ENCODE measurements at places on chromosomes 7 and 10.

DNA sequence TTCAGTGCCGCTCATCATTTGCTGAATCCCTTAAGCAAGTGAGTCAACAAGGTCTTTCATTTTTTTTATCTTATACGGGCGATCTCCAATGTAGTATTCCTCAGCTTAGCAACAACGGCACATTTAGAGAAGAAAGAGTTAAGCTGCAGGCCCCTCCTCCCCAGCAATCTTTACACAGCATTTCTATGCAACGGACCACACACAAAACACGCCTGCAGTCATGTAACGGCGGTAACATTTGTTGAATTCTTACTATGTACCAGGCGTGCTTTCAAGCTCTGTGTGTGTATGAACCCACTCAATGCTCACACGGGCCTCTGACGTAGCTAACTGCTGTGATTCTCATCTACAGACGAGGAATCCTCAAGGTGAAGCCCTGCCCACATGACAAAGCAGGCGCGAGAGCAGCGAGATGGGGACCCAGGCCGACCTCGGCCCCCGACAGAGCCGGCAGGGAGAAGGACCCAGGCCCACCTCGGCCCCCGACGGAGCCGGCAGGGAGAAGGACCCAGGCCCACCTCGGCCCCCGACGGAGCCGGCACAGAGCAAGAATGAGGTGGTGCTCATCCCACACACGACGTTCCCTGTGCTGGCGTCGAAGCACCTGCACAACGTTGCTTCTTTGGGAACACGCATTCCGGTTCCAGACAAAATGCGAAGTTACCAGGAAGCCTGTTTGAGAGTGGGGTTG lies 240.7 kb downstream of the ZMYND11 start:
- no peak for DNase-seq

- DNase-seq: no peak
Observed at GRCh38 chr10:117501460-117502035, 41.0 kb upstream of the EMX2 start.

DNA sequence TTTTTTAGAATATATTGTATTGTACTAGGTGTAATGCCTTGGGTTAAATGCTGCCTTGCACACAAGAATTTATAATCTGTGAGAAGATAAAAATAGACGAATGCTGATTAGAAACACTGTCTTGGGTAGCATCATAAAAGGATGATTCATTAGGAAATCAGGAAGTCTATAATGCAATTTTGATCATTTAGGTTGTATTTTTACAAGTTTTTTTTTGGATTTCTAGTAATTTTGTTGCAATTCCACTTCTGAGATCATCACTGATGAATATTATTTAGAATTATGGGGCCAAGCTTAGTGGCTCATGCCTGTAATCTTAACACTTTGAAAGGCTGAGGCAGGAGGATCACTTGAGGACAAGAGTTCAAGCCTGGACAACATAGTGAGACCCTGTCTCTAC lies 29.6 kb downstream of the WBP1L start:
- DNase-seq: no peak

DNA sequence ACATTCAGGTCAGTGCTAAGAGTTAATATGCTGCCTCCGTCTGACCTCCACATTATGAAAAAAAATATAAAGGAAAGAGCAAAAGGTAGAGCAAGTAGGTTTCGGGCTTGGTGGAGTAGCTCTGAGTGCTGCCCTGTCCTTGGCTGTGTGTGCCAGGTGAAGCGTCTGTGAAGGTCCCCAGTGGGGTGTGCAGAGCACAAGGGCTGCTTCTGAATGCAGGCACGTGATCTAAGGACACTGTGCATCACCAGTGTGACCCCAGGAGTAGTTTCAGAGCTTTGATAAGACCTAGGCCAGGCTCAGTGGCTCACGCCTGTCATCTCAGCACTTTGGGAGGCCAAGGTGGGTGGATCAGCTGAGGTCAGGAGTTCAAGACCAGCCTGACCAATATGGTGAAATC lies 36.0 kb downstream of the KLF6 start:
- DNase-seq: no peak

- DNase-seq: no peak
Observed at GRCh38 chr10:46525177-46525823, 31.2 kb downstream of the GPRIN2 start.

DNA sequence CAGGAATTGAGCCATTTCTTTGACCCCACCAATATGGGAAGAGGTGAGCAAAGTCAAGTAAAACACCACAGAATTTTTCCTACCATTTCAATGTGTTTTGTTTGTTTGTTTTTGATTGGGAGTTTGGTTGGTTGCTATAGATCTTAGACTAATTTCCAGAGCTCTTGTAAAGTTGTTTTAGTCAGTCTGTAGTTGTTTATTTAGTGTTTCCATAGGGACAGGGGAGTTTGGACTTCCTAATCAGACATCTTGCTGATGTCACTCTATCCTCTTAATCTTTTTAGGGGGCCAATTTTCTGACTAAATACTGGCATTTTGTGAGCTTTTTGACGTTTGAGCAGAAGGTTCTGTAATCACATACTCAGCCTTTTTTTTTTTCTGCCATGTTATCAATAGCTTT lies 266.9 kb downstream of the ABCA13 start:
- no peak for DNase-seq

GRCh38 chr7:29527505-29528108 lies 36.0 kb upstream of the PRR15 start:
- DNase-seq: no peak

- no peak for DNase-seq
Observed at GRCh38 chr10:6912424-6912823, 332.3 kb upstream of the PRKCQ start.

- DNase-seq: no peak
Observed at GRCh38 chr10:128377988-128378387, 251.8 kb upstream of the MKI67 start.

DNA sequence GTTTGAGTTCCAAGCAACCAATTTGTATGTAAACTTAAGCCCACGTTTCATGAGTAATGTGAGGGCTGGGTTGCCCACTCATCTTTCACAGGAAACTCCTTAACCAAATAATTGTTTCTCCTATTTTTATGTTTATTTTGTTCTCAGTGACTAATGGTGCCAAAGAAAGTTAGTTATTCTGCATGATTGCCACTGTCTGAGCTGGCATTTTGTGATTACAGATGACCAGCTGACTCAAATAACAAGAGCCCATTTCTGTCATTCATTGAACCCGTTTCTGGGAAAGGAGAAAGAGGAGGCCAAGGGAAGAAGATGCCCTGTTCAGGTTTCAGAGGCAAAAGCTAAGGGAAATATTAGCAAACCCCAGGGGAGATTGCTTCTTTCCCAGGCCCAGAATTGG lies 186.9 kb upstream of the MYO3A start:
- DNase-seq: no peak

- no peak for DNase-seq
Observed at GRCh38 chr7:15692501-15693020, 6.1 kb upstream of the MEOX2 start.

GRCh38 chr10:10975647-10976046 lies 42.0 kb upstream of the CELF2 start:
- DNase-seq: no peak

- no peak for DNase-seq
Observed at GRCh38 chr10:94521276-94522250, 24.0 kb upstream of the HELLS start.

- DNase-seq: no peak
Observed at GRCh38 chr7:15781944-15782343, 95.5 kb upstream of the MEOX2 start.

- DNase-seq: no peak
Observed at GRCh38 chr10:100315615-100316014, 14.4 kb downstream of the PKD2L1 start.

DNA sequence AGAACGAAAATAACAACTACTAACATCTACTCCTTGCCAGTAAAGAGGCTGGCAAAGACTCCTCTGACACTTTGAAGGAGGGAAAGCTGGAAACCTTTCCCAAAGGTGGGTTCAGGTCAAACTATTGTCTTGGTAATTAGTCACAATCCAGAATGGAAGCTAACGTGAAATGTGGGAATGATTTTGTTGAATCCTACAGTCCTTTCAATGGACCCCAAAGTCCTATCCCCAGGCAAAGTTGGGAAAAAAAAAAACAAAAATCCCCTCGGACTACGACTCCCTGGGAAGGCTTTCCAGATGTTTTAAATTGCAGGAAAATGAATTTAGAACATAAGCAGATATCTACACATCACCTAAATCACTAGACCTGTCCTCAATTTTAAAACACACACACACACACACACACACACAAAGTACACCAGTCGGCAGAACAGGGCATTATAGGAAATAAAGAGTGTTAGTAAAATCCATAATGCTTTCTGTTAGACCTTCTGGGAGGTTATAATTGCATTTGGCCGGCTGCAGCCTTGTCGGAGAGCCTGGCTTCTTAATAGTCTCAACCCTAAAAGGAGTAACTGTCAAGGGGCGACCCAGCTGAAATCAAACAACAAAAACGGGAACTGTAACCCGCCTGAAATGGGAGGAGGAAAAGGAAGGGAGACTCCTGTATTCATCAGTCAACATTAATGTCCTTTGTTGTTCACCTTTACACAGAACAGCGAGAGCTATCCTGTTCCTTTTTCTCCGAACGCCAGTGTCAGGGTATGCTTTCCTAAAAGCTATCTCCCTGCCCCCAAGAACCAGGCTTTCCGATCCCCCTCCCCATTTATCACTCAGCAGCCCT lies 1.5 kb downstream of the DOCK4 start:
- DNase-seq: no peak

DNA sequence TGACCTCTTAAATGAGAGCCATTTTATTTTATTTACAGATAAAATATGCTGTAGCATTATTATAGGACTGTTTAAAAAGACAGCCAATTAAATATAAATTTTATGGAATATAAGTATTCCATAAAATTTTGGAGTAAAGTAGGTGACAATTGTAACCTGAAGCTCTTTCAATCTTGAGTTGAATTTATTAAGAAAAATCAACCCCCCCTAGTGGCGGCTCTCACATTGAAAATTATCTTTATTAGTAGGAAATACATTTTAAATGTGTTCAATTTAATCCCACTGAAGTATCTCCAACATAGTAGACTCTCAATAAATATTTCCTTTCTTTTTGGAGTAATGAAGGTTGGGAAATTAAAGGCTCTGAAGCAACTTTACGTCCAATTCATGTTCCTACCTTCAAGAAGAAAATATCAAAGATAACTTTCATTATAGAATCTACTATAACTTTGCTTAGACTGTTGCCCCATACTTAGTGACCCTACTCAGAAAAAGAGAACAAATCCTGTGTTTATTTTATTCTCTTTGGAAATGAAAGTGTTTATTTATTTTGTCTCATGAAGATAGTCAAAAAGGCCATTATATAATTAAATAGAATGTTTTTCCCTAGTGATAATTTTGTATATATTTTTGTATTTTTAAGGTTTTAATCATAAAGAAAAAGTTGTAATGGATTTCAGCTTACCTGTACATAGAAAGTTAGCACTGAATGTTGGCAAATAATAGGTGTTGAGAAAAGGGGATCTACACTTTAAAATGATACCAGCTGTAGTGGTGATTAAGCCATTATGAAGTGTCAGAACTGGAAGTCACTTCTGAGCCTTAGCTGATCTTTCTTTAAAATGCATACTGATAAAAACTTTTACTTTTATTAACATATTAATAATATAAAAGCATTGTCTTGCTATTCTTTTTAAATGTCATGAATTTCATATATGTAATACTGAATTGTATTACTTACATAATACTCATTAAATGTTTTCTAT lies 3.3 kb downstream of the AHR start:
- DNase-seq: peak; percentile 34

GRCh38 chr10:26479766-26480492 lies 41.8 kb downstream of the APBB1IP start:
- no peak for DNase-seq

DNA sequence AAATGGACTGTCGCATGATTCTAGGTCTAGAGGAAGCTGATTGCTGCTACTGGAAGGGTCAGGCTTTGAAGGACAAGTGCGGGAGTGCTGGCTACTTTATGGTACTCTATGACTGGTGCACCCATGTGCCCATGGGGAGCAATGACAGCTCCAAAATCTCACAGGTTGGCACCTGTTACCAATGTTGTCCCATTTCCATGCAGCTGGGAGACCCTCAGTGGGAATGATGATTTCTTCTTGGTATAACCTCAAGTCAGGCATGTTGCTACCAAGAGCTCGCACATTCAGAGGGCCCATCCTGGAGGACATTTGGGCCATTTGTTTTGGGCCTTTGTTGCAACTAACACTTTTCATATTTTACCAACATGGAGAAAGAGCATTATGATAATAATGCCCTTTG lies 174.4 kb downstream of the PRKCQ start:
- no peak for DNase-seq

DNA sequence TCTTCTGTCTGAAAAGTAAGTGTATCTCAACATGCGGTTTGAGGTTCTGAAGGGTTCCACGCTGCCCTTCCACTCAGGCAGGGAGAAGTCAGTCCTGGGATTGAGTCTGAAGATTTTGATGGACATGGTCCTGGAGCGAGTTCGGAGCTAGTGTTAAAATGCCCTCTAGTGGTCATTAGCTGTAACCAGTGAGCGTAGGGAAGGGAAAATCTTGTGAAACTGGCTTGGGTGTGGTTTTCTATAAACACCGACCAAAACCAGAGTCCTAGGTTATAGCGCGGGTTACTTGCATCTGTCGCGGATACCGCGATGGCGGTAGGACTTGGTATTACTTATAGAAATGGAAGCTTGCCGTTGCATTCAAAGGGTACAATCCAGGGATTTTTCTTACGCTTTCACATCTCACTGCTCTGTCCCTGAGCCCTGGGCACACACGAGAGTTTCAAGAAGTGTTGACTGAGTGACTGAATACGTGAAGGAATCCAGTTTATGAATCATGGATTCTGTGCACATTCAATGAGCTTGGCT lies 348.2 kb upstream of the C7orf33 start:
- no peak for DNase-seq

DNA sequence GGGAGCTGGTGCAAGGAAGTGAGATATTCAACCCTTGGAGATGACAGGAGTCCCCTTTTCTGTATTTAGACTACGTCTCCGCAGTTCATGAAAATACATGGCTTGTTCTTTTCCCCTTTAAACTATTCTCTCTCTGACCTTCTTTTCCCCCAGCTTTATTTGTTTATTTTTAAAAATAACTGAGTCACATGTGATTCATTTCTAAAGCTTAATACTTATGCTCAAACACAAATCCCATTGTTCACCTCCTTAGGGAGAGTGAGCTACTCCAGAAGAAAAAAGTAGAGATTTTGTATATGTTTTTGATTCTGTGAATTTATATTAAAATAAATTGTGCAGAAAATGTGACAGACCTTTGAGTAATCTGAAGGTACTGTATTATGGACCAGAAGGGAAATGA lies 35.9 kb upstream of the FZD1 start:
- DNase-seq: no peak

- DNase-seq: no peak
Observed at GRCh38 chr10:116766837-116767634, 24.7 kb upstream of the HSPA12A start.

GRCh38 chr7:31251441-31251840 lies 89.1 kb downstream of the NEUROD6 start:
- no peak for DNase-seq

DNA sequence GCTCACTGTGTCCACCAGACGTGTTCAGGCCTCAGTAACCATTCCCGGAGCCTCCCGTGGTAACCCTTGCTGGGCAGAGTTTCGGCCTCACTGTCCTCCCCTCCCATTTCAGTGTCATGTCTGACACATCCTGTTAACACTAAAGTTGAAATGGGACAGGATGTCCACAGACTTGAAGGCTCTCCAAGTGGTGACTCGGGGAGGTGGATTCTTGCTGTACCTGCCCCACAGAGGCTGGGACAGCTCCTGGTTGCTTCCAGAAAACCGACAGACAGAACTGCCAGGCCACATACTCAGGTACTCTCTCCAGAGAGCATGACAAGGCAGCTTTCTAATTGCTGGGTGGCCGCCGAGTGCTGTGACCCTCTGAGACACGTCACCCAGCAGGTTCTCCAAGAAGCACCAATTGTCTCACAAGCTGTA lies 17.9 kb upstream of the CYTH3 start:
- no peak for DNase-seq

GRCh38 chr7:23277359-23277989 lies 21.7 kb upstream of the MALSU1 start:
- no peak for DNase-seq
